Right atrium auricular region (tissue), 2 donors: ENCODE measurements at places on chromosomes 5 and 9. TPM values are rescaled to one million over a fixed set of nuclear protein-coding genes. Genes with fewer than 3 reads are reported as not detected.

DNA sequence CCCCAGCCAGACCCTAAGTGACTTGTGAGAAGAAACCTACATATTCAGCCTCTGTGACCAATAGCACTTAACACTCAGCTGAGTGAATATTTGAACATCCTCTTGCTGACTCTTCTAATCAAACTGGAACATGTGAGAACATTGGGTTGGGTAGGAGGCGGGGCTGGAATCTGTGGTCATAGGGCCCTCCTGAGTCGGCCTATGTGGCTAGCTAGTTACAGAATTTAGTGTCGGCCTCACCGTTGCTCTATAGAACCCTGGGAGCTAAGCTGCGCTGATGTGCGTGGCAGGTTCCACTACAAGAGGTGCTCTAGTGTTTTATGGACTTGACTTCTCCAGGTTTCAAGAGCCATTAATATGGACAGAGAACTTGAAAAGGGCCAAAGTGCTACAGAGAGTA is 138.8 kb downstream of the DROSHA start:
- H3K36me3 ChIP-seq = no peaks in the 10 kb centered on the region
- DNase-seq = no peak

DNA sequence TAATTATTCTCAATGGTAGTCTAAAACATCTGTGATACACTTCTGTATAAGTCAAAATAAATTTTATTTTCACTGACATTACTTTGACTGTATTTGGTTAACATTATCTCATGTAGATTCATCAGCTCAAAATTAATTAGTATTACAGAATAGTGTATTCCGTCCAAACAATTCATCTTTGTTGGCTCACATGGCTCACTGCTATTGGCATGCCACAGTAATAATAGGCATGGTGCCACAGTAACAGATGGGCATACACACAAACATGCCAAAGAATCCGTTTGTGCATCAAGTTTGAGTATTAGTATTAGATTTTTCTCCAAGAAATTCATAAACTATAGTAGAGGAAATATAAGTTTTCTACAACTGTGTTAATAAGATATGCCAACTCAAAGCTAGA is 14.2 kb downstream of the AP3B1 start:
- no peaks in the 10 kb centered on the region for H3K36me3 ChIP-seq
- H3K4me3 ChIP-seq = no peak overlapping the region
- H3K4me1 ChIP-seq = no peaks in the 10 kb centered on the region
- no peak for DNase-seq

- no peak overlapping the region for H3K4me3 ChIP-seq
- H3K27ac ChIP-seq = peak overlapping the region; percentile 91
- no peaks in the 10 kb centered on the region for H3K27me3 ChIP-seq
Measured at GRCh38 chr5:140342896-140343295, 3.5 kb downstream of the HBEGF start.

DNA sequence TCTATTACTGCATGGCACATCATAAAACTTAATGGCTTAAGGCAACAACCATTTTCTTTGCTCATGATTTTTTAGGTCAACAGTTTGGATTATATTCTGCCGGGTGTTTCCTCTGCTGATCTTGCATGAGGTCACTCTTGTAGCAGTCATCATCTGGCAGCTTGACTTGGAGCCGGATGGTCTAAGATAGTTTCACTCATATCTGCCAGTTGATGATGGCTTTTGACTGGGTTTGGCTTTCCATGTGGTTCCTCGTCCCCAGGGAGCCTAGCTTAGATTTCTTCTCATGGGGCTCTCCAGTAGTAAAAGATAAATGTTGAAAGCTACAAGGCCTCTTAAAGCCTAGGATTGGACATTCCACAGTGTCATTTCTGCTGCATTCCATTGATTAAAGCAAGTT is 27.4 kb downstream of the LNPEP start:
- H3K27me3 ChIP-seq = no peaks in the 10 kb centered on the region
- H3K4me3 ChIP-seq = no peak overlapping the region
- H3K4me1 ChIP-seq = peaks cover 42% of the 10 kb centered on the region
- peak overlapping the region; percentile 60 for H3K27ac ChIP-seq
- no peaks in the 10 kb centered on the region for H3K36me3 ChIP-seq

DNA sequence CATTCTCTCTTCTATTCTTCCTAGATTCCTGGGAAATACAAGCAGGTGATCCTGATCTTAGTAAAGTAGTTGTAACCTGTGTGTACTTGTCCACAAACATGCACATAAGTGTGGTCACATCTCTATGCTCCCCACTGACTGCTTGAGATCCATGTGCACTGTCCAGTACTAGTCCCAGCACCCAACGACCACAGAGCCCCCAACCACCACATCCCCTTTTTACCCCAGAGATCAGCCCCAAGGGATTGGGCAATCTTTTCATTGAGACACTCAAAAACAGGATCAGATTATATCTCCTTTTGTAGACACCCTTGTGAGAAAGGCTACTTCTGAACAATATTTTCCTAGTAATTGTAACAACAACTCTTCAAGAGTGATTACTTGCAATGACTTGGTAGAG is 240.6 kb downstream of the ACTL7B start:
- H3K36me3 ChIP-seq = no peaks in the 10 kb centered on the region
- no peak for DNase-seq
- H3K27me3 ChIP-seq = no peaks in the 10 kb centered on the region
- H3K27ac ChIP-seq = no peak overlapping the region

DNA sequence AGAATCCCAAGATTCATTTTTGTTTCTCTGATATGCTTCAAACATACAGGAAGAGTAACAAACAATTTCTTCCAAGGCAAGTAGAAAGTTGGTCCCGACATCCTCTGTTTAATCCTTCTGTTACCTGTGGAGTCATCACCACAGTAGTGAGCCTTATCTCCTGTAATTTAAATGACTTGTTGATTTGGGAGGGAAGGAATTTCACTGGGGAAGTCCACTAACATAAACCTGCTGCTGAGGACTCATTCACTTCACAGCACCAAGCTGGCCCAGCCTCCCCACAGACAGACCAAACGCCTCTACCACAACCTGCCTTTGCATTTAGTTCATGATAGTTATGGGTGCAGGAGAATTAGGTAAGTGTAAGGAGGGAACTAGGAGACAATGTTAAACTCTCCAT is 63.2 kb downstream of the PRKACG start:
- no peak overlapping the region for H3K4me3 ChIP-seq
- H3K36me3 ChIP-seq = peaks cover 13% of the 10 kb centered on the region
- no peak for DNase-seq
- H3K4me1 ChIP-seq = no peaks in the 10 kb centered on the region

DNA sequence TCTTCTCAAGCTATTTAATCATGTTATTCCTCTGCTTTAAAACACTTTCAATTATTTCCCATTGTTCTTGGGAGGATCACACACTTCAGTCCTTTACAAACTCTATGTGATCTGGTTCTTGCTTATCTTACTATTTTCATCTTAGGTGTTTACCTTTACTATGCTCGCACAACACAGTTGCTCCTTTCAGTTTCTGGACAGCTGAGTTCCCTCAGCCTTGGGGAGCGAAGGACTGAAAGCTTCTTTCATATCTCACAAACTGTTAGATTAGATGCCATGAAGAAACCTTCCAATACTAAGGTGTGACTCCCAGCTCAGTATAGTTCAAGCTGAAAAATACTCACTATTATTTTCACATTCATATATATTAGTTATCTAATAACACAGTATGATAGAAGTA is 117.9 kb downstream of the CDC42SE2 start:
- no peaks in the 10 kb centered on the region for H3K27me3 ChIP-seq
- no peak overlapping the region for H3K4me3 ChIP-seq
- H3K4me1 ChIP-seq = peaks cover 33% of the 10 kb centered on the region
- DNase-seq = no peak

Gene LHX3
- 0.16 TPM for total RNA-seq

DNA sequence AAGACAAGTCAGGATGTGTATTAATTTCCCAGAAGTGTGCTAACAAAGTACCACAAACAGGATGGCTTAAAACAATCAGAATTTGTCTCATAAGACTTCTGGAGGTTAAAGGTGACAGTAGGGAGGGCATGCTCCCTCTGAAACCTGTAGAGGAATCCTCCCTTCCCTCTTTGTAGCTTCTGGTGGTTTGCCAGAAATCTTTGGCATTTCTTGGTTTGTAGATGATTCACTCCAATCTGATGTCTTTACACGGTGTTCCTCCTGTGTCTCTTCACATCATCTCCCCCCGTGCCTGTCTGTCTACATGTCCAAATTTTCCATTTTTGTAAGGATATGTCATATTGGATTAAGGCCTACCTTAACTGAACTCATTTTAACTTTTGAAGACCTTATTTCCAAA is 471.5 kb downstream of the ZNF608 start:
- no peak overlapping the region for H3K4me3 ChIP-seq
- H3K27ac ChIP-seq = no peak overlapping the region
- no peak for DNase-seq
- no peaks in the 10 kb centered on the region for H3K27me3 ChIP-seq
- H3K36me3 ChIP-seq = no peaks in the 10 kb centered on the region
- H3K4me1 ChIP-seq = peaks cover 10% of the 10 kb centered on the region

Gene WNT8A
- total RNA-seq = not detected

DNA sequence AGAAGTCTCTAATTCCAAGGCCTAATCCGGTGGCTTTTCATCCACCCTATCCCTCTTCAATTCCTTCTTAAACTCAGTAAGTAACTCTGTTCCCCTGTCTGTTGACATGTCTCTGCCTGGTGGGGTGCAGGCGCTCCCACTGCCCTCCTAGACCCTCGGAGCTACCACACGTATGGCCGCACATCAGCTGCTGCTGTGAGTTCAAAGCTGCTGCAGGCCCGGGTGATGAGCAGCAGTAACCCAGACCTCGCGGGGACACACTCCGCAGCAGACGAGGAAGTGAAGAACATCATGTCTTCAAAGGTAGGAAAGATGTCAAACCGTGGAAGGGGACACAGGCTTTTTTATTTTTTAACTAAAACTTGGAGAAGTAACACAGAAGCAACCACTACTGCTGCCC is 167.7 kb downstream of the DOCK8 start:
- no peaks in the 10 kb centered on the region for H3K36me3 ChIP-seq
- no peak overlapping the region for H3K27ac ChIP-seq
- no peak for DNase-seq
- H3K4me1 ChIP-seq = no peaks in the 10 kb centered on the region
- H3K4me3 ChIP-seq = no peak overlapping the region
- no peaks in the 10 kb centered on the region for H3K27me3 ChIP-seq

Gene BHMT2
- total RNA-seq = 8.1 TPM

- DNase-seq = no peak
- H3K4me3 ChIP-seq = no peak overlapping the region
- H3K36me3 ChIP-seq = no peaks in the 10 kb centered on the region
Measured at GRCh38 chr5:168944004-168944403, 356.9 kb downstream of the SLIT3 start.

GRCh38 chr5:51618234-51618633 is 235.0 kb downstream of the ISL1 start:
- H3K27ac ChIP-seq = no peak overlapping the region
- no peaks in the 10 kb centered on the region for H3K27me3 ChIP-seq
- no peaks in the 10 kb centered on the region for H3K36me3 ChIP-seq
- no peak overlapping the region for H3K4me3 ChIP-seq
- H3K4me1 ChIP-seq = no peaks in the 10 kb centered on the region
- no peak for DNase-seq

- no peak for DNase-seq
- H3K36me3 ChIP-seq = peaks cover 60% of the 10 kb centered on the region
- no peaks in the 10 kb centered on the region for H3K27me3 ChIP-seq
Measured at GRCh38 chr5:72878854-72879253, 62.4 kb downstream of the TNPO1 start.

Gene RNF183
- total RNA-seq = not detected

DNA sequence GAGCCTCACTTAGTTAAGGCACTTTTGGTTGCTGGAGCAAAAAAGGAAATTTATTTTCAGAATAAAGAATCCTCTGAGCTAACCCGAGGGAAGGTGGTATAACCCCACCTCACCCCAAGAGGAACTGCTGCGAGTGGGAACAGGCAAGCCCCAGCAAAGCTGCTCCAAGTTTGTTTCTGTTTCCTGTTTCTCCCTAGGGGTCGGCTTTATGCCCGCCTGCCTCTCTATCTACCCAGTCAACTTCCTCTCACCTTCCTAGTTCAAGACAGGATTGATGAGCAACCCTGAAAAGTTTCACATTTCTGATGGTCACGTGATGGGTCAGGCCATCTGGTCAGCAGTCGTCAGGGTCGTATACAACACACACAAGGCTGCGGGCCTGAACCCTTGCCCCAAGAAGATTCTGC is 31.1 kb downstream of the TRIO start:
- H3K36me3 ChIP-seq = no peaks in the 10 kb centered on the region
- no peak for DNase-seq
- no peak overlapping the region for H3K27ac ChIP-seq
- peaks cover 50% of the 10 kb centered on the region for H3K4me1 ChIP-seq
- no peak overlapping the region for H3K4me3 ChIP-seq

DNA sequence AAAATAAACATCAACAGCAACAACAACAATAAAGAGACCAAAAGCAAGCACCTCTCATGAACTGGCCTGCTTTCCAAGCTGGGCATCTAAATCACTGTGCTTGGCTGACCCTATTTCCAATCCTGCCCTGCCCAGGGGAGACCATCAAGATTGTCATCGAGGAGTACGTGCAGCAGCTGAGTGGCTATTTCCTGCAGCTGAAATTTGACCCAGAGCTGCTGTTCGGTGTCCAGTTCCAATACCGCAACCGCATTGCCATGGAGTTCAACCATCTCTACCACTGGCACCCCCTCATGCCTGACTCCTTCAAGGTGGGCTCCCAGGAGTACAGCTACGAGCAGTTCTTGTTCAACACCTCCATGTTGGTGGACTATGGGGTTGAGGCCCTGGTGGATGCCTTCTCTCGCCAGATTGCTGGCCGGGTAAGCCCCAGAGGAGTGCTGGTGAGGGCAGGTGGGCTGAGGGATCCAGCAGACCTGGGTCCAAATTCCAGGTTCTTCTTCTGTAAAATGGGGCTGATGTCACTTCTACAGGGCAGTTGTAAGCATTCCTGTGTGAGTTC is 15.6 kb downstream of the PTGS1 start:
- no peaks in the 10 kb centered on the region for H3K27me3 ChIP-seq
- DNase-seq = no peak
- no peak overlapping the region for H3K27ac ChIP-seq
- H3K4me1 ChIP-seq = no peaks in the 10 kb centered on the region
- H3K36me3 ChIP-seq = no peaks in the 10 kb centered on the region
- no peak overlapping the region for H3K4me3 ChIP-seq

DNA sequence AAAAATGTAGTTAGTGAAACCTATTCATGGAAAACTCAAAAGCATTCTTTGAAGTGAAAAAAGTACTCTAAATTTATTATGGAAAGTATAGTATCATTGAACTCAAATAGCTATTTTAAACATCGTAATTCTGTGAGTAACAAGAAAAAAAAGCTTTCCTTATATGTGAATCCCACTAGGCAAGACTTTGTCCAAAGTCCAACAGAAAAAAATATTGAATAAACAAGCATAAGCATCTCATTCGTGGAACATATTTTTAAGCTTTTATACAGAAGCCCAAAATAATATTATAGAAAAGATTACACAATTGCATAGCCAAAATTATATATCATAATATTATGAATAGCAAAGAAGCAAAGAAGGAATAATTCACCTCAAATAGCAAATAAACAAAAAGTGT is 79.4 kb upstream of the IFNE start:
- H3K4me1 ChIP-seq = peaks cover 14% of the 10 kb centered on the region
- no peaks in the 10 kb centered on the region for H3K36me3 ChIP-seq
- peaks cover 19% of the 10 kb centered on the region for H3K27me3 ChIP-seq
- H3K4me3 ChIP-seq = no peak overlapping the region

- no peaks in the 10 kb centered on the region for H3K4me1 ChIP-seq
- no peak overlapping the region for H3K27ac ChIP-seq
- peak; percentile 59 for DNase-seq
- no peak overlapping the region for H3K4me3 ChIP-seq
- H3K27me3 ChIP-seq = no peaks in the 10 kb centered on the region
- H3K36me3 ChIP-seq = no peaks in the 10 kb centered on the region
Measured at GRCh38 chr5:143008809-143009521, 238.8 kb downstream of the ARHGAP26 start.
